ENCODE measurements at places on chromosomes 7 and 10.

DNA sequence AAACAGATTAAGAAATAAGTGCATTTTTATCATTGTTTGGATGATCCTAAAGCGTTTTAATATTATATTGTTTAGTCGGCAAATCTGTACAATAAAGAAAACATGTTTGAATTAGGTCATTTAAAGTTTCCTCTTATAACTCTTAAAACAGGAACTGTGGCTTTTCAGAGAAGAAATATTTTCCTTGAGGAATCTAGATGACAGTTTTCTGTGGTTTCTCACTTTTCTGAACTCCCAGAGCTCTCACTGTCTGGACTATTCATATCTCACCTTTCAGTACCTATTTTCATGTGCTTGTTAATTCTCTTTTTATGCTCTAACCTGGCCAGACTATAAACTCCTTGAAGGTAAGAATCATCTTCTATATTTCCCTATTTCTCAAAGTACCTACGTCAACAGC, 135.1 kb downstream of the CHN2 start:
- H3K27me3 ChIP-seq = peaks cover 17% of the 10 kb centered on the region
- DNase-seq = no peak
- no peaks in the 10 kb centered on the region for H3K36me3 ChIP-seq
- no peaks in the 10 kb centered on the region for H3K4me1 ChIP-seq
- H3K4me3 ChIP-seq = no peak overlapping the region

DNA sequence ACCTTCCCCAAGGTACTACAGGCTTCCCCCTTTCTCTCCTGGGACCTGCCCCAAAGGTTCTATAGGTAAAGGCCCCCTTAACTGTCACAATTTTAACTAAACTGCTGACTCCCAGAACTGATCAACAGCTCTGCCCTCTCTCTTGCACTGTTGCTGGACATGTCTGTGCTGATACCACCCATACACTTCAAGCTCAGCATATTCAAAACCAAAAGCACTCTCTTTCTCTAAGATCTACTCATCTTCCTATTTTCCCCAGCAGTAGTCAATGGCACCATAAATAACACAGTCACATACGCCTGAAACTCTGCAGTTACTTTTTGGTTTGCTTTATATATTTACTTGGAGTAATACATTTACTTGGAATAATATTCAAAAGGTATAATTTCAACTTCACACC, 12.3 kb downstream of the OSBPL3 start:
- no peaks in the 10 kb centered on the region for H3K36me3 ChIP-seq
- no peak for DNase-seq
- H3K4me3 ChIP-seq = no peak overlapping the region

DNA sequence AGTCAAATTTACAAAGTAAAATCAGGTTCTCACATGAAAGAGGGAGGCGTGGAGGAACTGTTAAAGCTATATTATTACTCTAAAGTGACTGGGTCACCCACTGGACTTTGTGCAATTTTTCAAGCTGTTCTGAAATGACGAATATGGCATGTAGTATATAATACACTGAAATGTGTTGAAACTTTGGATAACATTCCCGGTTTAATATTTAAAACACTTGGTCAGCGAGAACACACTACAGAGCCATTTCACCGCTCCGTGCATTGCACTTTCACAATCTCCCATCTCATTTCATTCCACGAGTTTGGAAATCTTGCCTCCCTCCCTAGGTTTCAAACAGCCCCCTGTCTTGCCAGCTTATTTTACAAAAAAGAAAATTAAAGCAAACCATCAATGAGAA, 337.9 kb downstream of the WDR11 start:
- H3K27me3 ChIP-seq = peaks cover 3% of the 10 kb centered on the region
- DNase-seq = no peak
- H3K36me3 ChIP-seq = peaks cover 2% of the 10 kb centered on the region
- no peak overlapping the region for H3K27ac ChIP-seq

GRCh38 chr7:50676740-50677637, 105.7 kb downstream of the GRB10 start:
- peaks cover 15% of the 10 kb centered on the region for H3K36me3 ChIP-seq
- H3K27ac ChIP-seq = no peak overlapping the region
- no peak overlapping the region for H3K4me3 ChIP-seq

DNA sequence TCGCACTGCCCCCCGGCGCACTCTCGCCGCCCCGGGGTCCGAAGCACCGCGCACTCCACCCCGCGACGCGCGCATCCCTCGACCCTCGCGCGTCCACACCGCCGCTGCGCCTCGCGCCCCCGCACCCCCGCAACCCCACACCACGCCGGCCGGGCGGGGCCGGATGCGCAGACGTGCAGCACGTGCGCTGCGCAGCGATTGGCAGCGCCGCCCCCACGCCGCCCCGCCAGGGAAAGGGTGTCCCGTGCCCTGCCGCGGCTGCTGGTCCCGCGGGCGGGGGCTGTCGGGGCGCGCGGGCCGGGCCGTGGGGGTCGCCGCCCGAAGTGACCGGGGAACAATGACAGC, 53.7 kb upstream of the KDM7A start:
- peaks cover 19% of the 10 kb centered on the region for H3K4me1 ChIP-seq
- no peaks in the 10 kb centered on the region for H3K36me3 ChIP-seq
- DNase-seq = no peak

DNA sequence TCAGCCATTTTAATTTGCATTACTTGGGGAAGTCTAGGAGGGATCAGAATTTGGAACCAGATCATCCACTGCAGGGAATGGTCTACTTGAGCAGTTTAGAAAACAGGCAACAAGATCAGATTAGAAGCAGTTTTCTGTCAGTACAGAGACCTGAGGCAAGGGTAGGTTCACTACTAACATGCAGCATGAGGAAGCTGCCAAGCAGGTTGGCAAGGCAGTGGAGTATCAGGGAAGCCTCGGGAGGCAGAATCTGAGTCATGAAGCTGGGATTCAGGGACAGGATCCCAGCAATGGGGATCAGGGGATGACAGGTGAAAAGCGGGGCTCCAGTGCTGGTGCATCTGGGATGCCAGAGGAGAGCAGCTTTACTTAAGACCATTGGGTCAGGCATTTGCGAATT, 28.1 kb downstream of the ENO4 start:
- no peak for DNase-seq
- H3K27ac ChIP-seq = no peak overlapping the region
- H3K4me1 ChIP-seq = no peaks in the 10 kb centered on the region
- peaks cover 7% of the 10 kb centered on the region for H3K27me3 ChIP-seq
- H3K36me3 ChIP-seq = peaks cover 3% of the 10 kb centered on the region

- H3K36me3 ChIP-seq = no peaks in the 10 kb centered on the region
- H3K4me1 ChIP-seq = no peaks in the 10 kb centered on the region
- no peak overlapping the region for H3K27ac ChIP-seq
- no peak overlapping the region for H3K4me3 ChIP-seq
Measured at GRCh38 chr10:78850644-78851435, 217.9 kb upstream of the ZMIZ1 start.

DNA sequence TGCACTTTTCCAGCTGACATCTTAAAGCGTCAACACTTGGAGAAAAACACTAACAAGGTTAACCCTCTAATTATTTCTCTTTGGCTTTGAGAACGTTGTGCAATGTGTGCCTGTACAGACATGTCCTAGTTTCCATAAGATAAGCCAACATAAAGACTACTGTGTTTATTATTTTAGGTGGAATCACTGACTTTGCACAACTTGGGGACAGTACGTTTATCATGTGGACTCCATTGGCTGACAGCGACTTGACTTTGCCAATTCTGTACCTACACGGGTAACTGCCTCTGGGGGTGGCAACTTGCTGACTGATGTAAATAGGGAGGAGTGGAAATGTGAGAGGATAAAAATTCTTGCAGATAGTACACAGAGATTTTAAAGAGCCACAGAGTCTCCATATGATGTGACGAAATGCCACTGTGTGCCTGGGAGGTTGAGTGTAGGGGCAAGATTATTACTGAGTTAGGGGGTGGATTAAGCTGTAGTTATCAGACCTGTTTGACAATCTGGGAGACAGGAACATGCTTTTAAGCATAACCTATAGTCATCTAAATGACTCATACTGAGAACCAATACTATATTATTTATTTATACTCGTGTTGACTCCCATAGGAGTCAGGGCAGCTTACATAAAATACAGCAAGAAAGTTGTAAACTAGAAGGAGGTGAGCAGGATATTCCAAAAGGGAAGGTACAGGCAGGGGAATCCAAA, 21.0 kb downstream of the SLC13A4 start:
- H3K36me3 ChIP-seq = no peaks in the 10 kb centered on the region
- no peaks in the 10 kb centered on the region for H3K27me3 ChIP-seq
- peaks cover 7% of the 10 kb centered on the region for H3K4me1 ChIP-seq
- H3K4me3 ChIP-seq = no peak overlapping the region
- H3K27ac ChIP-seq = no peak overlapping the region
